Activated CD4-positive, alpha-beta T cell treated with anti-CD3 and anti-CD28 coated beads, Interleukin-2, amount 50 U/mL, for 4 hours (primary cell): ENCODE measurements at places on chromosomes 1 and 21.

- no peak for DNase-seq
These were observed 83.8 kb downstream of the SCMH1 start for GRCh38 chr1:41158147-41158875.

DNA sequence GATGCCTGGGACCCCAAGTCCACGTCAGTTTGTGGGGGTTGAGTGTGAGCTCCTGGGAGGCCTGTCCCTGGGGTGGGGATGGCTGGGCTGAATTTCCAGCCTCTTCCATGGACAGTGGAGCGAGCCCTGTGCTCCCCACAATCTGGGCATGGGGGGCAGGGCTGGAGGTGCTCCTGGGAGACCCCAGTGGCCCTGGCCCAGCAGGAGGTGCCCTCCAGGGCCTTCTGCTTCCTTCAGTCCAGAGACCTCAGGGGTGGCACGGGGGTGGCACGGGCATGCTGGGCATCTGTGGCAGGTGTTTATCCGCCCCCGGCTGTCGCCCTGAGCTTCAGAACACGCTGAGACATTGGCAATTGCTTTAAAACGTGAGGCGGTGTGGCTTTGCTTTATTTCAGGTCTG lies 40.9 kb downstream of the MORN1 start:
- DNase-seq, result no peak

DNA sequence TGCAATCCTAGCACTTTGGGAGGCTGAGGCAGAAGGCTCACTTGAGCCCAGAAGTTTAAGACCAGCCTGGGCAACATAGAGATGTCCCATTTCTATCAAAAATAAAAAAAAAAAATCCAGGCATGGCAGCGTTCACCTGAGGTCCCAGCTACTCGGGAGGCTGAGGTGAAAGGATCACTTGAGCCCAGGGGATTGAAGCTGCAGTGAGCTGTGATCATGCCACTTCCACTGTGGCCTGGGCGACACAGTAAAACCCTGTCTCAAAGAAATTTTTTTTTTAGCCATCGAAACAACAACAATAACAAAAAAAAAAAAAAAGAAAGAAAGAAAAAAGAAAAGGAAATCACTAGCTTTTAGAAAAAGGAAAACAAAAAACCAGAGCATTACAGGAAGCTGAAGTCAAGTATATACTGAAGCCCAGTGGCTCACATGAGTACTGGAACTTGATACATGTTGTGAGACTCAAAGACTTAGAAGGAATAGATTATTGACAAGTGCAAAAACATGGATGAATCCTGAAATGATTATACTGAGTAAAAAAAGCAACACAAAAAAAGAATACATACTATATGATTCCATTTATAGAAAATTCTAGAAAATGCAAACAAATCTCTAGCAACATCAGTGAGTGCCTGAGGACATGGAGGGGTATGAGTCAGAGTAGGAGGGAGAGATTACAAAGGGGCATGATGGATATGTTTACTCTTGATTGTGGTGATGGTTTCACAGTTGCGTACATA lies 6.1 kb upstream of the RABGAP1L start:
- DNase-seq, result no peak

- DNase-seq, result no peak
These were observed 1.7 kb downstream of the CDC14A start for GRCh38 chr1:100353988-100354387.

DNA sequence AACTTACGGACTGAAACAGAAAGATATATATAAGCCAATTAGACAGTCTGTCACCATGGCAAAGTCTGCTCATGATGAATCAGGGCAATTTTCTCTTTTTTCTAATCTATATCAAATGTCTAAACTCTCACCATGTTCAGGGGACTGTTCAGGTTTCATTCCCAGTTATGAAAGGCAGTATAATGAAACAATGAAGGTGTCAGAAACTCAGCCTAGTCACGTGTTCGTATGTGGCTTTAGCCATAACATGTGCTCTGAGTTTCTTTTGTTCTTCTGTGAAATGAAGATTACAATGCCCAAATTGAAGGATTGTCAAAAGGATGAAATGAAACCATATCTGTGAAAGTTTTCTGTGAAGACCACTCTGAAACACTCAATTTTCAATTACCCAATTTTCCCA lies 392.9 kb downstream of the DSCAM start:
- DNase-seq, result no peak

DNA sequence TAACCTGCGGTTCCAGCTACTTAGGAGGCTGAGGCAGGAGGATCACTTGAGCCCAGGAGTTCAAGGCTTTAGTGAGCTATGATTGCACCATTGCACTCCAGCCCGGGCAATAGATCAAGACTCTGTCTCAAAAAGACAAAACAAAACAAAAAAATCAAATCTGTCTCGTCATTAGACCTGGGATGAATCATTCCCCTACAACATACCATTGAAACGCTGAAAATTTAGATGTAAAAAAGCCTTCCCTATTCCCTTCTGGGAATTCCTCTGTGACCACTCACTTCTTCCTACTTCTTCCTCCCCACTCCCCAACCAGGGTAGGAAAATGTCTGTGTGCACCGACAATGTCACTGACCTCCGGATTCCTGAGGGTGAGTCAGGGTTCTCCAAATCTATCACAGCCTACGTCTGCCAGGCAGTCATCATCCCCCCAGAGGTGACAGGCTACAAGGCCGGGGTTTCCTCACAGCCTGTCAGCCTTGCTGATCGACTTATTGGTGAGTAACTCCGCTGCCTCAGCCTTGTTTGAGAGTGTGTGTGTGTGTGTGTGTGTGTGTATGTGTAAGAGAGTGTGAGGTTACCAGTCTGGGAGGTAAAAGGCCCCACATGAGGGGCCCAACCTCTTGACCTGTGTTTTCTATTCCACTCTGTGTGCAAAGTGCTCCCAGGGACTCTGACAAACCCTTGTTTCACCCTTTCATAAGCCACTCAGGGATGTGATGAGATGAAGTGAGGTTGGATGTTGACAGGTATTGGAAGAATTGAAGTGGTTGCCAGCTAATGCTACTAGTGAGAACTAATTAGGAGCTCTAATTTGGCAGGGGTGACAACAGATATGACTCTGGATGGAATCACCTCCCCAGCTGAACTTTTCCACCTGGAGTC lies 16.3 kb upstream of the SARS1 start:
- DNase-seq, result no peak

DNA sequence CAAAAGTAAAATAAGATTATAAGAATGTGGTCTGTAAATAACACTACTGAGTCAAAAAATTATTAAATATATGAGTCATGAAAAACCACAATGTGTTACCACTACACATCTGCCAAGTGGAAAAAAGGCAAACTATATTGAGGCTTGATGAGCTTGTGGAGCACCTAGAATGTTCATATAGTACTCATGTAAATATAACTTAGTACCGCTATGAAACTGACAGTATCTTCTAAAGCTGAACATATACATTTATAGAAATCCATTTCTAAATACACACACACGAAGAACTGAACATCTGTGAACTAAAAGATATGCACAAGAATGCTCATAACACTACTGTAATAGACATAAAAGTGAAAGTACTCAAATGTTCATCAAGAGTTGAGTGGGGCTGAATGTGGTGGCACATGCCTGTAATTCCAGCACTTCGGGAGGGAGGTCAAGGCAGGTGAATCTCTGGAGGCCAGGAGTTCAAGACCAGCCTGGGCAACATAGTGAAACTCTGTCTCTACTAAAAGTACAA lies 18.5 kb upstream of the GBP3 start:
- no peak for DNase-seq

DNA sequence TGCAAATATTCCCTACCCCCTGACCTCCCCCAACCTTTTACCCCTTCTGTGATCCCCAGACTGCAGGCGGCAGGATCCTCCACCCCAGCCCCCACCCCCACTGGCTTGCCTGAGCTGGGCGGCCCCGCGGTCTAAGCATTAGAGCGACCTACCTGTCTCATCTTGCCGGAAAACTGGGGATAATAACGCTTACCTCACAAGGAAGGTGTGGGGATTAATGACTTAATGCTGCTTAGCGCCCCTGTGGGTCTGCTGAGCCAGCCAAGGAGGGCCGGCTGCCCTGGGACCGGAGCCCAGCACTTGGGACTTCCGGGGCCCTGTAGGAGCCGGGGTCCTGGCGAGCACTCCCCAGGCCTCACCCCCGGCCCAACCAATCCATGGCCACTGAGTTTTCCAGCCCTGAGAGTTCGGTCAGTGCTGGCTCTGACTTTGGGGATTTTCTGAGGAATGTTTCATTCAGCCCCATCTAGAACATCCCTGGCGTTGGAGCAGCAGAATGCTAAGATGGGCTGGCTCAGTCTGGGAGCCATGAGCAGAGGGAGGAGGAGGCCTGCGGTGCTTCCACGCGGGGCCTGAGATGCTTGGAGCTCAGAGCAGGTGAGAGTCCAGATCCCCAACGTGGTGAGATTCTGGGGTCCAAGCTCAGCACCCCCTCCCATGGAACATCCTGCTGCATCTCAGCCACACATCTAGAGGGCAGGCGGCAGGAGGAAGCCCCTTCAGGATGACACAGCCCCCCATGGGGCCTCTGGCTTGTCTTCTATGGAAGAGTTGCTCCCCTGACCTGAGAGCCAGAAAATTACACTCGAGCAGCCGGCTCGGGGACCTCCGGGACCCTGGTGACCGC lies 97.9 kb downstream of the RIPK4 start:
- no peak for DNase-seq

DNA sequence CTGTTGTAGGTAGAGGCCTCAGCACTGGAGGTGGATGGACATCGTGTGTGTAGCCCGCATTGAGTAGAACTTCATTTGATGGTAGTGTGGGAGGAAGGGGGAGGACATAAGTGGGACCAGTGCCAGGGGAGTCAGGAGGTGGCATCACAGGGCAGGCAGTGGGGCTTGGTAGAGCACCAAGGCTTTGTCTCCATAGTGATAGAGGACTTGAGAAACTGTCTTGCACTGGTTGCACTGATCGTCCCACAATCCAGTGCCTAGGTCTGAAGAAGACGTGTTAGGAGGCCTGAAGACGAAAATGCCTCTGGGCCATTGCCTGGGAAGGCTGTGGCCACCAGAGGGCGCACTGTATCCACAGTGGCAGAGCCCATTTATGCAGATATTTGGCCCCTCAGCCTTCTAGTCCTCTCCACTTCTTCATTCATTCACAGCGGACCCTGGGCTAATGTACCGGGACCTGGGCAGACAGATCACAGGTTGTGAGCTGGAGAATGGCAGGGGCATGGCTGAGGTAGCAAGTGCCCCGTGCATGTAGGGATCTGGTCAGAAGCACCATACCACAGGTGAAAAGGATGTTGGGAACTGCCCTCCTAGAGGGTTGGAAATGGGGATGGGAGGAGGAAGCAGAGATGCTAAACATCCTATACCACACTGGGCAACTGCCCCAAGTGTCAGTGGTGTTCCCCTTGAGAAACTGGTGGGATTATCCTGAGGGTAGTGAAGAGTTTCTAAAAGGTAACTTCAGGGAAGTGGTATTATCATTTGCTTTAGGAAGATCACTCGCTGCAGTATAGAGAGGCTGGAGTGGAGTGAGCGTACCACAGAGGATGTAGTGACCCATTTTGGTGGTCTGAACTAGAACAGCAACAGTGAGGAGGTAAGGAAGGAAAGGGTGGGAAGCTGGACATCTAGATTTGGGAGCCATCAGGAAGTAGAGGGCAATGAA lies 95.3 kb downstream of the PIK3R3 start:
- DNase-seq, result peak; percentile 81

- DNase-seq, result no peak
These were observed 56.4 kb downstream of the CHIA start for GRCh38 chr1:111347026-111347425.

- no peak for DNase-seq
These were observed 250.5 kb upstream of the PKN2 start for GRCh38 chr1:88433556-88433955.

GRCh38 chr1:90783181-90783580 lies 66.1 kb upstream of the BARHL2 start:
- DNase-seq, result no peak

DNA sequence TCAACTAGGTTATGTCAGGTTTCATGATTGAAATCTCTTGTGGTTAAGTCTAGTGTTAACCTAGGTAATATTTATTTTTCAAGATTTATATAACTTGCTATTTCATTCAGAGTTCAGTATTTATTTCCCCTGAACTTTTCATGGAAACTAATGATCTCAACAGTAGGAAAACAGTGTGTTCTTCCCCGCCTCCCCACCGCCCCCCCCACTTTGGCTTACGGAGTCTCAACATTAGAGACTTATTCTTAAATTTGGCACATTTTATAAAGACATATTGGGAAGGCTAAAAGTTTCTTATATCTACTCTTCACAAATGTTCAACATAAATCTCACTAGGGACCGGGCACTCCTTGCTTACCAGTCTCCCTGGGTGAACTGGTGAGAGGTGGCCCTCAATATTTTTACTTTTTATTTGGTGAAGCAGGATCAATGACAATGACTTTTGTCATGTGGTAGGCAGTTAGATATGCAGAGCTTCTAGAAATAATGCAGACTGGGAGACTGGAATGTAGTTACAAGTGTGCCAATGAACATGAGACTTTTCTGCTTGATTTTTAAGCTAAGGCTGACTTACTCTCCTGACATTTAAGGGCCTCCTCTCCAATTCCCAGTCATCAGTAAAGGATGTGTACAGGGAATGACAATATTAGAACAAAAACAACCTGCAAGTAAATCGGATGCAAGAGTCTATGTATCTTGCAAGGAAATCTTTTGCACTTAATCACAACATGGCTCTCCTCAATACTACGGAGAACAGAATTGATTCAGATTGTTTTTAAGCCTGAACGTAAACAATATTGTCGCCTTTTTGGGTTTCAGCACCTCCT lies 1.7 kb upstream of the MAN1A2 start:
- DNase-seq, result no peak

GRCh38 chr1:115706587-115707425 lies 61.7 kb downstream of the CASQ2 start:
- no peak for DNase-seq

DNA sequence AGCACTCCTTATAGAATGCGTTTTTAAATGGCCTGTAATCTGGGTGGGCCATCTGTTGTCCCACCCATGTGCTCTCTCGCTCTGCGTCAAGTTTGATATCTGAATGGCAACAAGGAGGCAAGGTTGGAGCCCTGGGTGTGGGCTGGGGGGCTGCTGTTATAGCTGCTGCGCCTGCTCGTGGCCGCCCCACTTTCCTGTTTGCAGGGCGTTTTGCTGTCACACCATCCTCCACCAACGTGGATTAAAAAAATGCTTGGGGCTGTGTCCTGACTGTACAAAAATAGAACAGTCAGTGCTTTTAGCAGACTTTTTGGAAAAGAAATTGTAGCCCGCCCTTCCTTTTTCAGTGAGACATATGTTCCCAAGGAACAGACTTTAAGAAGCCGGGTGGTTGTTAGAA lies 25.4 kb downstream of the UMODL1 start:
- no peak for DNase-seq

GRCh38 chr1:116411784-116412479 lies 38.9 kb downstream of the ATP1A1 start:
- no peak for DNase-seq

- no peak for DNase-seq
These were observed 16.0 kb upstream of the MTARC2 start for GRCh38 chr1:220732137-220732536.

- DNase-seq, result no peak
These were observed 1.2 kb upstream of the MSTO1 start for GRCh38 chr1:155608888-155609225.

GRCh38 chr1:173190101-173190936 lies 16.8 kb downstream of the TNFSF4 start:
- DNase-seq, result no peak
